T1000 (cell line): ENCODE measurements at places on chromosomes 3 and 15.
A peak's percentile ranks its signal among the peaks of the same experiment; 100 is the strongest.

DNA sequence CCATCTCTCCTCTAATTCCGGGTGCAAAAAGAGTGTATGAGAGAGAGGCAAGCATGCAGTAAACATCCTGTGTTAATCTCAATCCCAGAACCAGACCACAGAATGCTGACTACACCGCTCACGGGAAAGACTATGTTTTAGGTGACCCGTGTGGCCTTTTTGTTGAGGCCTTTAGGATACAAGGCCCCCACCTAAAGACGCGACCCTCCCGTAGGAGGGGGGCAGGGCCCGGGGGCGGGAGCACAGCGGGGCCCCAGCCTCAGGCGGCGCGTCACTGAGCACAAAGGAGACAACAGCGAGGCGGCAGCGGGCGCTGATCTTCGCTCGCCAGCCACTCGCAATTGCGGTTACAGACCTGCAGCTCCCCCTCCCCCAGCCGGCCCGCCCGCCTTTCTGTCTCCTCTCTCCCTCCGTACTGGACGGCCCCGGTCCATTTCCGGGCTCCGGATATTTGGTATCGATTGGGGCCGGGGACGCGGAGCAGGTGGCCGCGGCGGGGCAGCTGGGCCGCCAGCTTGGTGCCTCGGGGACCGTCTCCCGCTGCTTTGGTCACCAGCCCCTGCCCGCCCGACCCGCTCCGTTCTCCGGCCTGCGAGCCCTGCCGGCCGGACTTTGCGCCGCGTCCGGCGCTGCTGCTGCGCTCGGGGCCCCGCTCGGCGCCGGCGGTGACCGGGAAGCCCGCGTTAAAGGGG lies at the start of gene CCDC50:
CCDC50 (plus strand) TSS at position 433 of the 692 bp plus-strand sequence. CDS start 281 bp downstream, outside the sequence.
- peak; percentile 15 for DNase-seq

GRCh38 chr3:128122013-128122412 lies 1.6 kb downstream of the RUVBL1 start:
- DNase-seq, result no peak

DNA sequence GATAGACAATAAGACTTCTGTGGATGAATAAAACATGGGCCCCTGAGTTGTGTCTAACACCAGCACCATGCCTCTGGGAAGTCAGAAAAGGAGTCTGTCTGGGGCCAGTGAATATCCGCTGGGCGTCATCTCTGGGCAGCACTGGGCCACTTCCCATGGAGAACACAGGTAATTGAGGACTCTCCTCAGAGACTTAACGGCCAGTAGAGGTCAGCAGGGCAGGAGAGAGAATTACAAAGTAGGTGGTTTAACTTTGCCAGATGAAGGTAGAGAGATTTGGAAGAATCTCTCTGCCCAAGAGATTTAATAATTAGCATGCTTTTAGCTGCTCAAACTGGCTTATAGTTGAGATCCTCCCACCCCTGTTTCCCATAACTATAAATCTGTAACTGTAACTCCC lies 65.7 kb downstream of the OCA2 start:
- no peak for DNase-seq

DNA sequence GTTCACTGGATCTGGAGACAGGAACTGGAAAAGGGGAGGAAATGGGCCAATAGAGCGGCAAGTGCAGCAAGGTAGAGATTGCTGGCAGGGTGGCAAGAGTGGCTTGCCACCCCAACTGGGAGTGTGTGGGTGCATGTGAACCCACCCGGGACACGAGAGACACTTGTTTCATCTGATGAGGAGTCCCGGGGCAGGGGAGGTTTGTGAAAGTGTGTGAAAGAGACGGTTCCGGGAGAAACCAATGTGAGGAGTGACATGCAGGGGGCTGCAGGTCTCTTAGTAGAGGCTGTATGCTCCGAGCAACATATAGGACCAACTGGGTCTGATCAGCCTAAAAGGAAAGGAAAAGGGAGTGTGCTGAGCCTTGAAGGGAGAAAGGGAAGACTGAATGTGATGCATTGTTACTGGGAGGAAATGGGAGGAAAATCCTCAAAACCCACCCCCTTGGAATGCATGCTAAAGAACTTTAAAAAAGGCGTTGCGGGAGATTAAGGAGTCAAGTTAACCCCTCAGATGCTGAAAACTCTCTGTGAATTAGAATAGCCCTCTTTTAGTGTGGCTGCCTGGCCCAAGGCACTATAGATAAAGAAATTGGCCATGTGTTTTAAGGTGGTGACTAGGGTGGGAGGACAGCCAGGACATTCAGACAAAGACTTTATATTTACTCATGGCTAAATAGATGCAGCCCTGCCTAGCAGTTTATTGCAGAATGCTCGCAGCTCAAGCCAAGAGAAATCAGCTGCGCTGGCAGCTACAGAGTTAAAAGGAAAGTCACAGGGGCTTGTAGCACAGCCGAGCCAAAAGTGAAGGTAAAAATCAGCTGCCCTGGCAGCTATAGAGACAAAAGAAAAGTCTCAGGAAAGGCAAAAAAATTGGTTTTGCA lies 9.1 kb upstream of the SLC9C1 start:
- no peak for DNase-seq
